NCI-H526 (cell line): ENCODE measurements at places on chromosomes 4 and X.
A peak's percentile ranks its signal among the peaks of the same experiment; 100 is the strongest.

DNA sequence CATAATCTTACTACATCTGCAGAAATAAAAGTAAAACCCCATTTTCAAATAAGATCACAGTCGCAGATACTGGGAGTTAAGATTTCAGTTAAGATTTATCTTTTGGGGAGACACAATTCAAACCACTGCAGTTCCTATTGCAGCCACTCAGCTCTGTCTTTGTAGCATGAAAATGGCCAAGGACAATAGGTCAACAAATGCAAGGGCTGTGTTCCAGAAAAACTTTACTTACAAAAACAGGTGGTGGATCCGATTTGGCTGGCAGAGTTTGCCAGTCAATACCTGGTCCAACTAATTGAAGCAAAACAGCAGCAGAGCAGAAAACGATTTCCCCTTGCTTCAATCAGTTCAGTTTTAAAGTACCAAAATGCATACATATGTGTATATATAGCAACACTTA is 77.4 kb downstream of the TENM3 start:
- DNase-seq: no peak

DNA sequence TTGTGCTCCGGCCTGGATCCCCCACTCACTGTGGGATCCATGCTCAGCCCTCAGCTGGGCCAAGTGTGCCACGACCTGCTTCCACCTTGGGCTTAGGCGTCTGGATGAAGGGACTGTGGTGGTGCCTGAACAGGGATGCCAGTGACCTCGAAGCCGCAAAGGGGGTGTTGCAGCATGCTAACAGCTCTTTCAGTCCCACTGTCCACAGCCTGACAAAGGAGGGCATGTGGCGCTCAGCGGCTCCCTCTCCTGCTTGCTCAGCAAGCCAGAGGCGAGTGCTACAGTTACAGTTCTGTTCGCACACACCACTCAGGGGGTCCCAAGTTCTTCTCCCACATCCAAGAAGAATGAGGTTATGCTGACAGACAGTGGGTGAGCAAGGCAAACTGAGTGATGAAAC is 5.2 kb upstream of the IGBP1 start:
- no peak for DNase-seq

GRCh38 chr4:60911127-60911526 is 289.0 kb upstream of the ADGRL3 start:
- no peak for DNase-seq

DNA sequence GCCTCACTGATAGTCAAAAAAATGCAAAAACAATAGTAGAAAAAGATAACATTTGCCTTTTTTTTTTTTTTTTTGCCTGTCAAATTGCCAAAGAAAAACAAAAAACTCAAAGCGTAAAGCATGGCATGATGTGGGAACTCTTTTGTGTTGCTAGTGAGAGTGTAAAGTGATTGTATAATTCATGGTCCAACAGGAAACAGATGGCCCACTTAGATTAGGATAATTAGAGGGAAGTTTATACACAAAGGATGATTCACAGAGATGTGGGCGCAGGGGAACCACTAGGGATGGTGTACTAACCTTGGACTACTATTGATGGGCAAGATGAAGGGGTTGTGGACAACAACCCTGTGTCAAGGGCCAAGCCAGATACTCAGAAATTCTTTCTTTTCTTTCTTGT is 16.4 kb downstream of the MCUB start:
- DNase-seq: no peak

DNA sequence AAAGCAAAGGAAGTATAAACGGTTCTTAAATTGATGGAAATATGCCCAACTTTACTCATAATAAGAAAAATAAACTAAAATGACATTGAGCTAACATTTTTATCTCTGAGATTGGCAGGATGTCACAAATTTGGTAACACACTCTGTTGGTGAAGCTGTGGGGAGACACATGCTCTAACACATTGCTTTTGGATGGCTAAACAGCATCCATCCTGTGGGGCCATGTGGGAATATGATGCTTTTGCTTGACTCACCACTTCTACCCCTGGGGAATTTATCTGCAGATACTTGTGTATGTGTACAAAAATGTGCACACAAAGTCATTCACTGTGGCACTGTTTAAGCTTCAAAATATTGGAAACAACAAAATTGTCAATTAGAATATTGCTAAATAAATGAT is 100.2 kb downstream of the ANAPC4 start:
- no peak for DNase-seq

GRCh38 chrX:85111347-85111746 is 107.7 kb downstream of the APOOL start:
- peak; percentile 11 for DNase-seq

GRCh38 chr4:33959519-33959918 is 2284.8 kb downstream of the ARAP2 start:
- no peak for DNase-seq
